ENCODE measurements at places on chromosomes 4 and X. TPM values are rescaled to one million over a fixed set of nuclear protein-coding genes. Genes with fewer than 3 reads are reported as not detected.
A peak's percentile ranks its signal among the peaks of the same experiment; 100 is the strongest.

DNA sequence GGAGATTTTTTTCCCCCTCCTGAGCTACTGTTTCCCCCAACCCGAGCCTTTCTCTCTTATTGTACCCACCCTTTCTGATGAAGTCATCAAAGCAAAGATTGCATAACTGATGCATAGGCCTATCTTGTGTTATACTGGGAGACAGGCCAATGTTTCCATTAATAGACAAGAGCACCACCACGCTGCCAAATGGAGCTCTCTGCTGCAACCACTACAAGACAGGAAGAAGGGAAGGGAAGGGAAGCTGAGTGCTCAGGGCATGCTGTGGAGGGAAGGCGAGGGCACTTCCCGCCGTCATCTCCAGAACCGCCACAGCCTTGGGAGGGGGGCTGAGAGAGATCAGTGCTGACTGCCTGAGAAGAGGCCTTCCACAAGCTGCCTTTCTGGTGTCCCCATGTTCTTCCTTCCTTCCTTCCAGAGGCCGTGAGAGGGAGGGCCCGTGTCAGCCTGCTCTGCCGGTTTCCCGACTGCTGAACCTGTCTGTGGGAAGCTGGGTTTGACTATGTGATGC lies 75.0 kb downstream of the MGST2 start:
- no peak for DNase-seq
- H3K27ac ChIP-seq: peak overlapping the region; percentile 76
- H3K4me1 ChIP-seq: peaks cover 54% of the 10 kb centered on the region
- H3K27me3 ChIP-seq: no peaks in the 10 kb centered on the region

- H3K36me3 ChIP-seq: no peaks in the 10 kb centered on the region
- H3K27me3 ChIP-seq: peaks cover 2% of the 10 kb centered on the region
- H3K4me3 ChIP-seq: no peak overlapping the region
- DNase-seq: no peak
These were observed 12.1 kb upstream of the DCTD start for GRCh38 chr4:182929296-182929695.

Gene DUSP21
- total RNA-seq: not detected

DNA sequence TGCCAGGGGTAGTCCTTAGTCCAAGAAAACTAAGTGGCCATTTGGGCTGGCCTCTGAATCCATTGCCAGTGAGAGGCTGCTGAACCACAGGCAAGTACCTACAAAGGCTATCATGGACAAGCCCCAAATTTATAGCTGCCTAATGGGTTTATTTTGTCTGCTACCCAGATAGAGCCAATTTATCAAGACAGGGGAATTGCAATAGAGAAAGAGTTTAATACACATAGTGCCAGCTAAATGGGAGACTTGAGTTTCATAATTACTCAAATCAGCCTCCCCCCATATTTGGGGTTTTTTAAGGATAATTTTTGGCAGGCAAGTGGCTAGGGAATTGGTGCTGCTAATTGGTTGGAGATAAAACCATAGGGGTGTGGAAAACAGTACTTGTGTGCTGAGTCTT lies 73.1 kb upstream of the BMP2K start:
- DNase-seq: no peak
- H3K4me3 ChIP-seq: no peak overlapping the region
- H3K4me1 ChIP-seq: peaks cover 6% of the 10 kb centered on the region
- no peak overlapping the region for H3K27ac ChIP-seq
- peaks cover 2% of the 10 kb centered on the region for H3K36me3 ChIP-seq

Gene FGD1
- 24.7 TPM for total RNA-seq

DNA sequence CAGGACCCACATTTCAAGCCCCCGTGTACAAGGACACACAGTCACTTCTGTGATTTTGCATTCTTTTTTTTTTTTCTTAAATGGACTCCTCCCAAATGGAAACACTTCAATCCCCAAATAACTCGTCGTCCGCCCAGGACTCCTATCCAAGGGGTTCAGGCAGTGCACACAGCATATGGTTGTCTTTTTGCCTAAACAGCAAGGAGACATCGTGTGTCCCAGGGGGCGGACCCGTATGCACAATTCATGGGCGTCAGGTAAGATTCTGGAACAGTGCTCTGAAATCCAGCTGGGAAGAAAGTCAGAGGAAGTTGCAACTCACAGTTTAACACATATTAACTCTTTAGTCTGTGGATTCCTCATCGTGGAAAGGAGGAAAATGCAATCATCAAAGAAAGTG lies 231.3 kb downstream of the SHOX start:
- H3K4me3 ChIP-seq: no peak overlapping the region
- peak overlapping the region; percentile 39 for H3K27ac ChIP-seq
- H3K4me1 ChIP-seq: no peaks in the 10 kb centered on the region
- no peaks in the 10 kb centered on the region for H3K36me3 ChIP-seq

DNA sequence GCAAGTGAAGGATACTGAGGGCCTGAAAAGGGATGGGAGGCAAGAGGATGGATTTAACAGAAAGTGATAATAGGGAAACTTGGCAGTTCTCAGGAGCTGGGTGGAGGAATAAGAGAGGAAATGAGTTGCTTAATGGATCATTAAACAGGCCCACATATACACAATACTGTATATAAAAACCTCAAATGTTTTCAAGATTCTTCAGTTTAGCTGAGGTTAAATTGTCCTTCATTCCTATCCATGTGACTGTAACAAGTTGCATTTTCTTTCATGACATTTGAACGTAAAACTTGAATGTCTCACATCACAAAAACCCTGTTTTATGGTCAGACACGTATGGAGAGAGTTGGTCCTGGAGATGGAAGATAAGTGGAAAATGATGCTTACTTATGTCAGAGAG lies 76.5 kb upstream of the PLAC8 start:
- H3K27ac ChIP-seq: no peak overlapping the region
- no peak for DNase-seq
- no peak overlapping the region for H3K4me3 ChIP-seq
- H3K36me3 ChIP-seq: no peaks in the 10 kb centered on the region

Gene GPC4
- 14.5 TPM for total RNA-seq

Gene MEPE
- total RNA-seq: not detected

- no peak overlapping the region for H3K4me3 ChIP-seq
- no peak for DNase-seq
- no peaks in the 10 kb centered on the region for H3K4me1 ChIP-seq
- peaks cover 5% of the 10 kb centered on the region for H3K27me3 ChIP-seq
- no peaks in the 10 kb centered on the region for H3K36me3 ChIP-seq
These were observed 381.7 kb downstream of the GPAT3 start for GRCh38 chr4:83917572-83917971.

DNA sequence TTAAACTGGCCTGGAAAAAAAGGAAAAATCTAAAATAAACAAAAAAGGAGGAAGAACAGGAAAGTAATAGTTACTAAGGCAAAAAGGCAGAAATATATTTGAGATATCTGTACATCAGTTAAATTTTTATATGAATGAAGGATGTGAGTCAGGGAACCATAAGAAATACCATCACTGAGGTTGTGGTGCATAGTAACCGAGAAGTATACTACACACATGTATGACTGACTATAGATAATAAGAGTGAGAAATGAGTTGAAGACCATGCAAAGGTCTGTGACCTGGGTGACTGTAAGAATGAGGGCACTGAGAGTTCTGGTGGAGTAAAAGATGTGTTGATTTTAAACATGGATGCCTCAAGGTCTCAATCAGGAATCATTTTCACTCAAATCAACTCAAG lies 220.6 kb upstream of the FAM241A start:
- H3K4me1 ChIP-seq: no peaks in the 10 kb centered on the region
- H3K4me3 ChIP-seq: no peak overlapping the region
- H3K27ac ChIP-seq: no peak overlapping the region
- H3K36me3 ChIP-seq: no peaks in the 10 kb centered on the region

Measured in progenitor cell of endocrine pancreas (in vitro differentiated cells).